ENCODE measurements at places on chromosomes 5 and 9.

- no peak for DNase-seq
Observed at GRCh38 chr9:69620731-69621130, 51.4 kb downstream of the APBA1 start.

DNA sequence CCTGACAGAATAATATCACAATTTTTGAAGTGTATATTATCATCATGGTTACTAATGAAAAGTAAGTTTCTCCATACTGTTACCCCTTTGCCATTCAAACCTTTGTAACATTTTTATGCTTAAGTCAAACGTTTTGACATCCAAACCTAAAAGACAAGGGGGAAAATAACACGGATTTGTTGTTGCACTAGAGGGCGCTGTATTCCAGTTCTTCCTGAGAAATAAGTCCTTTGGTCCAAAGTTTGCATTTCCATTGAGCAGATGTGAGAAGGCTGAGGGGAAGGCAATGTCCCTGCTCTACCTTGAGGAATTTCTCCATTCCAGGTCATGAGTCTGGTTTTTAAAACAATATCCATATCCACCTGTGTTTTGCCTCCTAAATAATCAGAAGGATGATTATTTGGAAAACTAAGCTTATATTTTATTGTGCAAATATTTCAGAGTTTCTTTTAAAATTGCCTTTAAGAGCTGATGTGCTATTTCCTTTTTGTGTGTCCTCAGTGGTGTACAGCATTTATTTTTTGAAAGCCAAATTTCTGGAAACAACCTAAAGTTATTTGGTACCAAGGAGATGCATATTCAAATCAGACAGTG, 9.7 kb downstream of the LECT2 start:
- peak; percentile 65 for DNase-seq

GRCh38 chr9:1453636-1454035, 403.5 kb downstream of the DMRT2 start:
- no peak for DNase-seq

GRCh38 chr9:122846371-122846940, 18.1 kb upstream of the PDCL start:
- no peak for DNase-seq

GRCh38 chr5:28542987-28543386, 1504.6 kb upstream of the CDH9 start:
- no peak for DNase-seq

DNA sequence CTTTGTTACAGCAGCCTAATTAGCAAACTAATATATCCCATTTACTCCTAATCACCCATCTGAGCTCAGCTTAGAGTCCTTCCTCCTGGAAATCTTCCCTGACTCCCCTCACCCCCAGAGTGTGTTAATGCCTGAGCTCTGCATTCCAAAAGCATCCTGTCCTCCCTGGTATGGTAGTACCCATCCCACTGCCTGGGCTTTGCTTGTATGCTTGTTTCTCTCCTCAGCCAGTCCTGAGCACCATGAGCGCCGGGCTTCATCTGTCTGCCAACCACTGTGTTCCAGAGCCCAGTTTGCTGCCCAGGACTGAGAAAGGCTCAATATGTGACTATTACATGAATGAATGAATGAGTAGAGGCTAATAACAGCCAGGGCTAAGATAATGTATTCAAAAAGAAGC, 272.4 kb downstream of the CDK5RAP2 start:
- DNase-seq: no peak

GRCh38 chr9:87255431-87256155, 242.1 kb upstream of the DAPK1 start:
- DNase-seq: no peak

- DNase-seq: no peak
Observed at GRCh38 chr5:37720550-37720952, 119.3 kb downstream of the GDNF start.

- DNase-seq: no peak
Observed at GRCh38 chr9:85973238-85973637, 32.3 kb downstream of the NAA35 start.

DNA sequence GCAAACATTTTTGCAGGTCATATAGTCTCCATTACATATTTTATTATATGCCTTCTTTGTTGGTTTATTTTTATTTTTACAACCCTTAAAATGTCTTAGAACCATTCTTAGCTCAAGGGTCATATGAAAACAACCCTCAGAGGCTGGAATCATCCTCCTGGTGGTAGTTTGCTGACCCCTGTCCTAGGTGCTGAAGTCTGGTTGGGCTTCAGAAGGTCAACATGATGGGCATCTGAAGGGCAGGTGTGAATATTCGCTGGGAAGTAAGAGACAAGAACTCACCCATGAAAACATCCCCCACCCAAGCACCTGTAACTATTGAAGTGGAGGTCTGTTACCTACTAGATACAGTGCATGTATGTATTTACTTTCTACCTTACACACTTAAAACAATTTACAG, 75.4 kb downstream of the OSMR start:
- no peak for DNase-seq

DNA sequence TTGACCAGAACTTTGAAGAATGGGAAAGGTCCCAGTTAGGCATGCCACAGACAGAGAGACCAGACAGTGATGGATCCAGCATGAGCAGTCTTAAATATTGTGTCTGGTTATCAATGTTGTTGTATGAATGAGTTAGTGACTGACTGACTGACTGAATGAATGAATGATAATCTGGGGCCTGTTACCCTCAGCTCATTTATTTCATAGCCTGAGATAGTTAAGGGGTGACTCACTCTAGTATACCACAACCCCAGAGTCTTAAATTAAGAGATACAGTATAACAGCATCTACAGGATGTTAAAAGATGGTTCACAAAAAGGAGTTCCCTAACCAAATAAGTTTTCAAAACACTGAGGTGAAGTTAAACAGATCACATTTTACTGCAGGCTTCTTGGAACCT, 133.5 kb downstream of the SGCD start:
- DNase-seq: no peak

DNA sequence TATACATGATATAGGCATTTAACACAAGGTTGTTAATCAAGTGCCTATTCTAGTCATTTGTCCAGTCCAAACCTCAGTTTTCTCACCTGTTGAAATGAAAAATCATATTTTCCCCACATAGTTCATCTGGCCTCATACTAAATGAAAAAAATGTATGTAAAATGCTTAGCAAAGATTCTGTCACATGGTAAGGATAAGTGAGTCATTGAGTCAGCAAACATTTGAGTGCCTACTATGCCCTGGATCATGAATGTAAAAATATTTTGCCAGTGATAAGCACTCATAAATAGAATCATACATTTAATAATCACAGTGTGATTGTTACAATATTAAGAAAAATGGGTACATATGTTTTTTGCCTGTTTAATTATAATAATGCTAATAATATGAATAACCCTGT, 181.2 kb upstream of the PAPPA start:
- DNase-seq: no peak

DNA sequence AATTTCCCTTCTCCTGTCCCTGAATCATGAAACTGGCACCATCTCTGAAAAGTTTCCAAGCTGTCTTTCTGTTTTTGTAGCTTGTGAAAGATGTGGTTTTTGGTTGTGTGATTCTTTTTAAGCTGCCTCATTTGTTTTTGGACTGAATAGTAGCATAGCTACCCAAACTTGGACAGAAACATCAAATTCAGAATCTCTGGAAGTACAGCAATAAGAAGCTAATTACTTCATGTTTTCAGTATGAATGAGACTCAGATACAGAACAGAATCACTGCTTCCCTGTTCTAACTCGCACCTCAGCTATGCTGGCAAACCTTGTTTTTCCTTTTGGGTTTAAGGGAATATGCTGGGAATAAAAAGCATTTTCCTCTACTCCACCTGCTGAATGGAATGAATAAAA, 101.0 kb downstream of the FGF1 start:
- no peak for DNase-seq

DNA sequence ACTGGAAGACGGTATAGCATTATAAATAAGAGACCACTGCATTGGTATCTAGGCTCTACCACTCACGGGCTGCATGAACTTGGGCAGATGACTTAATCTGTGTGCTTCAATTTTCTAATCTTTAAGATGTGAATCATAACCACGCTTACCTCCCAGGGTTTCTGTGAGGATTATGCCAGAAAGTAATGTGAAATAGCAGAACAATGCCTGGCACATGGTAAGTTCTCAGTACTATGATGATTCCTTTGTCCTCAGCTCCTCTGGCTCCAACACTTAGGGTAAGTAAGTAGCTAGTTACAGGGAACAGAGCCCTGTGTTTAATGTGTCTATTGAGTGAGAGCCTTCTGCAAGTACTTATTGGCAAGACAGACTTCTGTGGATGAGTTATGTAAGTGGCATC, 31.1 kb downstream of the POU4F3 start:
- DNase-seq: no peak

- no peak for DNase-seq
Observed at GRCh38 chr5:110075656-110076055, 385.9 kb downstream of the MAN2A1 start.

GRCh38 chr9:36142510-36143244, 6.1 kb downstream of the GLIPR2 start:
- DNase-seq: no peak

DNA sequence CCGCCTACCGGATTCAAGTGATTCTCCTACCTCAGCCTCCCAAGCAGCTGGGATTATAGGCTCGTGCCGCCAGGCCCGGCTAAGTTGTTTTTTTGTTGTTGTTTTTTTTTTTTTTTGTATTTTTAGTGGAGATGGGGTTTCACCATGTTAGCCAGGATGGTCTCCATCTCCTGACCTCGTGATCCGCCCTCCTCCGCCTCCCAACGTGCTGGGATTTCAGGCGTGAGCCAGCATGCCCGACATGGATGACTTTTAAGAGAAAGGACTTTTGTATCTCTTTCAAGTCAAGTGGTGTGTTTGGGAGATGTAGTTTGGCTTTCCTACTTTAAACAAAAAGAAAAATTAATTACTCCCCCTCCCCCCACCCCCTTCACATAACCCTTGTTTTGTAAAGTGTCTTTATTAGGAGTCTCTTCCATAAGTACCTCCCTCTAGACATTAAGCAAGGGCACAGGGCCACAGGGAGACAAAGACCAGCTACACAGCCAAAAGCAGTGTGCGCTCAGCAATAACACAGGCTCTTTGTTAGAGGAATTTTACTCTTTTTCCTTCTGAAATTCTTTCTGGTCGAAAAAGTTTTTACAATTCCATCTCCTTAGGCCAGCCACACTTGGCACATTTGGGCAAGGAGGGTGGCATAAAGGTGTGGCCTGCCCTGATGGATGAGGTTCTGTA, 31.2 kb downstream of the JAKMIP2 start:
- DNase-seq: no peak

DNA sequence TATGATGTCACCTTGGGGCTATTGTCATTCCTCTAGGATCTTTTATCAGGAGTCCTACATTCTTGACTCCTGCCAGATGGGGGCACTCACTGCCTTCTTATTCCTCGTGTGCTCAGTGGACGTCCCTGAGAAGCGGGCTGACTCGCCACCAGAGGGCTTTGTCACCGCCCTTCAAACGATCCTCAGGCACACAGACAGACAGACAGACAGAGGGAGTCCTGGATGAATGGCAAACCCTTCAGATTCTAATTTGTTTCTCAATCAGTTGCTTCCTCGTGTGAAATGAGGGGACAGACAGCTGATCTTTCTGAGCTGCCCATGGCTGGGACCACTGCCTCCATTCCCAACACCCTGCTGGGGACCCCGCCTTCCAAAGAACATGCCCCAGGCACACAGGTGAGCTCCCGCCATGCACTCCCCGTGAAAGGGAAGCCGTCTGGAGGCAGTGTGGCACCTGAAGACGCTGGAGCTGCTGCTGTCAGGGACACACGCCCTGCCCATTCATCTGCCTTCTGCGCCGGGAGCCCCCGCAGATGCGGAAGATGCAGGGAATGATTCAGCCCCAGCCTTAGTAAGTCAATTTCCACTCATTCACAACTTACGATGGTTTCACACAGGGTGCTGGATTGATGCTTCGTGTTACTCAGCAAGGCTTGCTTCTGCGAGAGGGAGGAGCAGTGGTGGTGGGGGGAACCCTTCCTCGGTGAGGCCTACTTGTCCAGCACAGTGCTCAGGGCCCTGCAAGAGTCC, 24.9 kb upstream of the SH3PXD2B start:
- DNase-seq: peak; percentile 72

DNA sequence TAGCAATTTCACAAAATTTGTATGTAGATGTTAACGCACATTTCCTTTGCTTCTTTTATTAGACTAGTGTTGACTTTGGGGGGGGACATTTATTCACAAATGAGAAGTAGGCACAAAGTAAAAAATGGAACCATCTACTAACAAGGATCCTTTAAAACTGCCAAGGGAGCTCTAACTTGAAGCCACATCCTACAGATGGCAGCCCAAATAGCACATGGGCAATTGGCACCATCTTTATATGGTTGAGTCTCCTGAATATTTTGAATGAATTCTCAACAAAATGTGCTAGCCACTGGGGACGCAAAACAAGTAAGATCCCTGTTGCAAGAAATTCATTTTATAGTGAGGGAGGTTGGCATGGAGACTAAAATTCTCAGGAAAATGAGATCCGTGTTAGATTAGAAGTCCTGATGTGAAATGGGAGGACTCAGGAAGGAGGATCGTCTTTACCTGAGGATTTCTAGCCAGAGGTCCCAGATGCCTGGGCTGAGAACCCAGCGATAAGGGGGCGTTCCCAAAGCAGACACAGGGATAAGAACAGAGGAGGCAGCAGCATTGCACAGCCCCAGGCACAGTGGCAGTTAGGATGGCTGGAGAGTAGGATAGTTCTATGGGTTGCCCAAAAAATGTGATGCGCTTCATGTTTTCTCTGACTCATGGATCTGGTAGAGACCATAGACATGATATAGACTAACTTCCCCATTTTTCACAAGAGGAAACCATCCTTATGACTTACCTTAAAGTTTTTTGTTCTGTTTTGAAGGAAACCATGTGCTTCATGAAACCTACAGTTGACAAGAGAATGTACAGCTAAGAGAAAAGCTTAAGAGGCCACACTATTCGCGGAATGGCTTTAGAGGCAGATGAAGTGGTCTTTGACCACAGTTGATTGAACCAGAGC, 37.4 kb downstream of the C9orf152 start:
- DNase-seq: no peak

- no peak for DNase-seq
Observed at GRCh38 chr9:95197692-95198271, 119.7 kb downstream of the FANCC start.

DNA sequence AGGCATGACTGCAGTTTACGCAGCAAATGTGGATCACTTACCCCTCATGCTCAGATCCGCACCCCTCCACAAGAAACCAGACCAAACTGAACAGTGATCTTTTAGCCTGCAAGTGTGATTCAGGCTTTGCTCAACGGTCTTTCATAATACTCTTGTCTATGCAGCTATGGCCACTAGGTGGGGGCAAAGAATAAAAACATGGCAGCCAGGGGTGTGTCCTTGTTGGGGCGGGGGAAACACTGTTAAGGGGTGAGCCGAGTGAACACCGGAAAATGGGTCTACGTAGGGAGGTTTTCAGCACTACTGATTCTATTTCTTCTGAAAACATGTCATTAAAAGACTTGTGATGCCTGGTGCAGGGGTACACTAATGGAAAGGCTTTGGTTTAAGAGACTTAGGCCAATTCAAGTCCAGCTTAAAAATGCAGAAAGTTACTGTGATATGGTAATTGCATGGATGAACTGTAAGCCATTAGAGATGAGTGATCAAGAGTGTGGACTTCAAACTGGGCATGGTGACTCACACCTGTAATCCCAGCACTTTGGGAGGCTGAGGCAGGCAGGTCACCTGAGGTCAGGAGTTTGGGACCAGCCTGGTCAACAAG, 49.9 kb upstream of the GPR151 start:
- DNase-seq: peak; percentile 17

GRCh38 chr5:95969651-95970358, 8.2 kb upstream of the ELL2 start:
- DNase-seq: no peak

- DNase-seq: no peak
Observed at GRCh38 chr5:95866435-95867040, 44.0 kb upstream of the GLRX start.

All from smooth muscle cell of the brain vasculature (primary cell).